T-cell (primary cell): ENCODE measurements at places on chromosomes 1 and 21.

GRCh38 chr1:162823231-162823630, 32.7 kb downstream of the HSD17B7 start:
- H3K36me3 ChIP-seq: no peaks in the 10 kb centered on the region
- no peak overlapping the region for H3K27ac ChIP-seq
- H3K27me3 ChIP-seq: peaks cover 15% of the 10 kb centered on the region
- no peak for DNase-seq
- H3K4me1 ChIP-seq: no peaks in the 10 kb centered on the region
- H3K4me3 ChIP-seq: no peak overlapping the region

DNA sequence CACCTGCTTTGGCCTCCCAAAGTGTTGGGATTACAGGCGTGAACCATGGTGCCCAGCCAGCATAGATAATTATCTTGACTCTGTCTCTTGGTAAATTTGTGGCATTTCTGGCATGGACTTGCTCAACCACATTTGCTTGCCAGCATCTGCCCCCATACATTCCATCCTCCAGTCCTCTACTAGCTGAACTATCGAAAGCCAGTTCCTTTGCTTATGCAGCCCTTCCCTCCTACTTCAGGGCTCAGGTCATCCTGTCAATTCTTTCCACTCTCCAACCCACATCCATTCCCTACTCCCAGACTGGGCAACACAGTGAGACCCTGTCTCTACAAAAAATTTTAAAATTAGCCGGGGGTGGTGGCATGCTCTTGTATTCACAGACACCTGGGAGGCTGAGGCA, 13.0 kb upstream of the UQCRHL start:
- H3K27ac ChIP-seq: no peak overlapping the region
- no peak overlapping the region for H3K4me3 ChIP-seq
- no peaks in the 10 kb centered on the region for H3K4me1 ChIP-seq
- DNase-seq: no peak
- no peaks in the 10 kb centered on the region for H3K36me3 ChIP-seq

DNA sequence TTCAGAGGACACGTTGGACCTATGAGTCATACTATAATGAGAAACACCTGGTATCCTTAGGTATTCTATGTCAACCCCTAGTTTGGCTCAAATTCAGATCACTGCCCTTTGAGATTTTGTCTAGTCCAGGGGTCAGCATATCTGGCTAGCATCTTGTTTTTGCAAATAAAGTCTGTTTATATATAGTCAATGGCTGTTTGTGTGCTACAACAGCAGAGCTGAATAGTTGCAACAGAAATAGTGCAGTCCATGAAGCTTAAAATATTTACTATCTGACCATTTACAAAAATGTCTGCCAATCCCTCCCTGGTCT, 48.5 kb upstream of the EDEM3 start:
- H3K27ac ChIP-seq: no peak overlapping the region
- DNase-seq: no peak
- H3K27me3 ChIP-seq: no peaks in the 10 kb centered on the region
- H3K4me3 ChIP-seq: no peak overlapping the region
- H3K36me3 ChIP-seq: peaks cover 5% of the 10 kb centered on the region

DNA sequence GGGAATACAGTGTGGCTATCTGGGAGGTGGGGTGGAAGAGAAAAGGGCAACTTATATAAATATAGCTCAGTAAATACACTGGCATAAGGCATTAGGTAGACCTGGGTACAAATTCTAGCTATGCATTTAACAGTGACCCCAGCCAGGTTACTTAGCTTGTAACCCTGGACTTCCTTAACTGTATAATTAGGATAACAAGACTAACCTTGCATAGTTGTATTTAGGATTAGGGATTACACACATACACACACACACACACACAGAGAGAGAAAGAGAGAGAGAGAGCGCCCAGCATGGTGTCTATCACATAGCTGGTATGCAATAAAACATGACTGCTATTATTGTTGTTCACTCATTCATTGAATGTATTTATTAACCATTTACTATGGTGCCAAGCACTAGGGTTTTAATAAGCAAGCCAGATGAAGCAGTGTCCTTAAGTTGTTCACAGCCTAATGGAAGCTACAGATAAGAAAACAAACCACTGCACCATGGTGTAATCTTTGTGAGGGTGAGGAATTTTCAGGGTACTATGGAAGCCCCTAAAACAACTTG, 251.4 kb downstream of the ZNF648 start:
- no peaks in the 10 kb centered on the region for H3K4me1 ChIP-seq
- no peaks in the 10 kb centered on the region for H3K36me3 ChIP-seq
- no peaks in the 10 kb centered on the region for H3K27me3 ChIP-seq
- DNase-seq: no peak
- H3K4me3 ChIP-seq: no peak overlapping the region

DNA sequence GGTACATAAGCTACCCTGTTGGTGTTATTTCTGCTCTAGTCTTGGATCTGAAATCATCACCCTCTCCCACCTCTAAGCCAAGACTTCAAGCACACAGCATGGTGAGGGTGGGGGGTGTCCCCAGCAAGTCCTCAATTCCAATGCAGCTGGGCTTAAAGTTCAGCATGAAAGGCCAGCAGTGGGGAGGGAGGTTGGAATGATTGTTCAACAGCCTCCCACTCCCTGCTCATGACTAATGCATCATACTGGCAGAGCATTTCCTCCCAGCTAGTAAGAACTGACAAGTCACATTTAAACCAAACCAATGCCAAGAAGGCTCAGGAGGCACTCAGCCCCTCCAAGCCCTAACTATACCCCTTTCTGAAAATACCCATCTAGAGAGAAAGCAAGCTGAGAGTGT, 50.1 kb downstream of the TIAM1 start:
- H3K4me3 ChIP-seq: no peak overlapping the region
- H3K27ac ChIP-seq: no peak overlapping the region
- H3K27me3 ChIP-seq: no peaks in the 10 kb centered on the region
- DNase-seq: no peak
- no peaks in the 10 kb centered on the region for H3K4me1 ChIP-seq

DNA sequence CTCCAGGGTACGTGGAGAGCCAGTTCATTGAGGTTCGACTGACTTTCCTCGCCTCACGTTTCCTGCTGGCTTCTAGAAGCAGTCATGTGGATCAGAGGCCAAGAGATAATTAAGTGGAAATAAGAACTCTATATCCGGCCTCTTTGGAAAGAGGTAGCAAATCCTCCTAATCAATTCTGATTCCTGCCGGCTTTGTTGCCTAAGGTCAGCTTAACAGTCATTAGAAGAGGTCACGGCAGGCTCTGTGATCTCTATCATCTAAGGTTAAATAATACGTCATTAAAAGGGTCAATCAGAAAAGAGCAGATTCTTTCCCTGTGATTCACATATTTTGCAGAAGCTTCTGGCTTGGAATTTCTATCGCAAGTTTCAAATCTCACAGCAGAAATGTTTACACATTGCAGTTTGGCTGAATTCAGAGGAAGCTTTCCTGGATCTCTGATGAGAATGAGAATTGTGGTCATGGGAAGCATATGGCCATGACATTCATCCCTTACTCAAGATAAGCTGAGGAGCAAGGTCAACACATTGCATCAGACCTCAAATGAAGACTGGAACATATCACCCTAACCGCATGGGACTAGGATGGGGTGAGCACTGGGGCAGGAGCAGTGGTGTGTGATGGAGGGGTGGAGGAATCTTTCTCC, 189.4 kb downstream of the PBX1 start:
- no peaks in the 10 kb centered on the region for H3K36me3 ChIP-seq
- no peak overlapping the region for H3K27ac ChIP-seq
- no peak for DNase-seq
- H3K27me3 ChIP-seq: no peaks in the 10 kb centered on the region
- no peak overlapping the region for H3K4me3 ChIP-seq
